Activated gamma-delta T cell (primary cell): ENCODE measurements at places on chromosomes 6 and 20.
A peak's percentile ranks its signal among the peaks of the same experiment; 100 is the strongest.

DNA sequence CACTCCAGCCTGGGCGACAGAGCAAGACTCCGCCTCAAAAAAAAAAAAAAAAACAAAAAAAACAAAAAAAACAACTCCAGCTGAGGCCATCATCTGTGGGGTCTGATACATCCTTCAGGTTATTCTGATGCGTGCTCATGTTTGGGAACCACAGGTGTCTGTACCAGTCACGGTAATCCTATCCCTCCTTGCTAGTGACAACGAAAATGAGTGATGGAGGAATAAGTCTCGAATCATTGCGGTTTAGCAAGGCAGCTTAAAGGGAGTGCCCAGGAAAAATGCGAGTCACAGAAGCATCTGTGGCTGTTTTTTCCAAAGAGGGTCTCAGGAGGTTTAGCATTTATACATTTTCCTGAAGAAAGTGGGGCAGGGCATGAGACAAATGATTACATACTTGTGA is 48.8 kb downstream of the MCUR1 start:
- no peak for DNase-seq

- DNase-seq = no peak
These were observed 1100.6 kb upstream of the CITED2 start for GRCh38 chr6:140475086-140475485.

GRCh38 chr20:3407771-3408637 is 535 bp upstream of the DNAAF9 start:
- DNase-seq = peak; percentile 58

DNA sequence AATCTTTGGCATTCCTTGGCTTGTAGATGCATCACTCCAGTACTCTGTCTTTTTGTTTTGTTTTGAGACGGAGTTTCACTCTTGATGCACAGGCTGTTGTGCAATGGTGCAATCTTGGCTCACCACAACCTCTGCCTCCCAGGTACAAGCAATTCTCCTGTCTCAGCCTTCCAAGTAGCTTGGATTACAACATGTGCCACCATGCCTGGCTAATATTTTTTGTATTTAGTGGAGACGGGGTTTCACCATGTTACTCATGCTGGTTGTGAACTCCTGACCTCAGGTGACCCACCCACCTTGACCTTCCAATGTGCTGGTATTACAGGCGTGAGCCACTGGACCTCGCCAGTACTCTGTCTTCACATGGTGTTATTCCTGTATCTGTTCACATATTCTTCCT is 35.8 kb upstream of the LGSN start:
- DNase-seq = no peak

- DNase-seq = no peak
These were observed 452.4 kb upstream of the PTCHD4 start for GRCh38 chr6:48563433-48563832.

DNA sequence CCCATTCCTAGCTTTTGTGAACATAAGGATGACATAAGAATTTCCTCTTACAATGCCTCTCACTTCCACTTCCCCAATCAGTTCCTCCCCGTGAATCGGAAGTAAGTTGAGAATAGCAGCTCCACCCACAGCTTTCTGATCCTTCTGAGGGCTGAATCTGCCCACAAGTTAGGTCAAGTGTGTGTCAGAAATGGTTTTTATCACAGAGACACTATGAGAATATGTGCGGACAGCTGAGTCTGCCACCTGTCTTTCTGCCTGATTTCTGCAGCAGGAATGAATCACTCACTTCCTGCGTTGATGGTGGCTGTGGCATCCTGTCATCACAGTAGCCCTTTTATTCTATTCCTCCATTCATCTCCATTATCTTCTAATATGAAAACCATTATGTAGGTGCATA is 70.2 kb downstream of the RIN2 start:
- no peak for DNase-seq

GRCh38 chr6:23455754-23456153 is 670.3 kb upstream of the NRSN1 start:
- DNase-seq = no peak

DNA sequence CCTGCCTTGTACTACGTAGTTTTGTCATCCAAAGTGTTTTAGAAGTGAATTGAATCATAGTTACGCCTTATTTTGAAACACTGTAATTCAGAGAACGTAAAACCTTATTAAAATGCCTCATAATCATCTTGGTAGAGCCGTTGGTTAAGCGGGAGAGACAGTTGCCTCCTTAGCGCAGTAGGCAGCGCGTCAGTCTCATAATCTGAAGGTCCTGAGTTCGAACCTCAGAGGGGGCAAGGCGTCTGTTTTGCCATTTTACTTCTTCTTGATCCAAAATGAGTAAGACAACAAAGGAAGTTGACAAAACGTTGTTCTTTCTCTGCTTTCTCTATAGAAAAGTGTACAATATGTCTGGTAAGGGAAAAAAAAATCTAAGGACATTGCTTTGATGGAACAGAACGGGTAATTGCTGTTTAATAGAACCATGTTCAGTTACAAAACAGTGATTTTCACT is 20.7 kb upstream of the TRIM27 start:
- DNase-seq = no peak

- DNase-seq = no peak
These were observed 9.5 kb downstream of the NPEPL1 start for GRCh38 chr20:58702161-58702510.

- no peak for DNase-seq
These were observed 255.7 kb downstream of the GJA1 start for GRCh38 chr6:121691126-121691551.

- no peak for DNase-seq
These were observed 9.8 kb upstream of the GRM4 start for GRCh38 chr6:34155471-34156300.

GRCh38 chr6:75613056-75613501 is 11.4 kb downstream of the SENP6 start:
- no peak for DNase-seq

DNA sequence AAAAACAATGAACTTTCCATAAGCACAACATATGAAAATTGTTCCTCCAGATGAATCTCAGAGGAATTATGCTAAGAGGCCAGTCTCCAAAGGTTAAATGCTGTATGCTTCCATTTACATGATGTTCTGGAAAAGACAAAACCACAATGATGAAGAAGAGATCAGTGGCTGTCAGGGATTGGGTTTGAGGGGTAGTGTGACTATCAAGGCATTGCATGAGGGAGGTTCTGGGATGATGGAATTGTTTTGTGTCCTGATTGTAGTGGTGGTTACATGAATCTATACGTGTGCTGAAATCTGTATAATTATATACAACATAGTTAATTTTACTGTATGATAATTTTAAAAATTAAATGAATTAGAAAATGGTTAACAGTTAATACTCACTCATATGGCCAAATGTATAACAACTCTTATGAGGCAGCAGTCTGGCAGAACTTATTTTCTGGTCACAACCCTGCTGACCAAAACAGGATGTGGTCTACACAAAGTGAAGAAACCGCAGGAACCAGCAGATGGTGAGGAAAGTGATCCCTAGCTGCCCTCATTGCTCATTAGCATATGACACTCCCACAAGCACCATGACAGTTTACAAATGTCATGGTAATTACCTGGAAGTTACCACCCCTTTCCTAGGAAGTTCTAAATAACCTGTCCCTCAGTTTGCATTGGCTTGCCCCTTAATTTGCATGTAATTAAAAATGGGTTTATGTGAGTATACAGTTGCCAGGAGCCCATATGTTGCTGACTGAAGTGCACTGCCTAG is 31.9 kb downstream of the NSFL1C start:
- no peak for DNase-seq
